ENCODE measurements at places on chromosomes 1 and 21.
A peak's percentile ranks its signal among the peaks of the same experiment; 100 is the strongest.

DNA sequence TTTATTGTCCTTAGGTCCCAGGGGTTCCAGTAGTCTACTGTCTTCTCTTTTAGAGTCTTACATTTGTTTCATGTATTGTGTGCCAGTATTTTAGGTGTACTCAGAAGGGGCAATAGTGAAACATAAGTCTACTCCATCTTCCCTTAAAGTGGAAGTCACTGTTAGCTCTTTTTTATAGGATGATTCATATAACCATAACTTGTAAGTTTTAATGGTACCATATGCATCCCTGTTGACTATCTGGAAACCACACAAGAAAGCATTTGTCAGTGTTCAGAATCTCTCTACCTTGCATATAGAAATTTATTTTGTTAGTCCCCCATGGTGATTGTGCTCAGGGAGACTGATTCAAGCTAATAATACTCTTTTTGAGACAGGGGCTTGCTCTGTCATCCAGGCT lies 149.9 kb downstream of the HS2ST1 start:
- no peak for DNase-seq

DNA sequence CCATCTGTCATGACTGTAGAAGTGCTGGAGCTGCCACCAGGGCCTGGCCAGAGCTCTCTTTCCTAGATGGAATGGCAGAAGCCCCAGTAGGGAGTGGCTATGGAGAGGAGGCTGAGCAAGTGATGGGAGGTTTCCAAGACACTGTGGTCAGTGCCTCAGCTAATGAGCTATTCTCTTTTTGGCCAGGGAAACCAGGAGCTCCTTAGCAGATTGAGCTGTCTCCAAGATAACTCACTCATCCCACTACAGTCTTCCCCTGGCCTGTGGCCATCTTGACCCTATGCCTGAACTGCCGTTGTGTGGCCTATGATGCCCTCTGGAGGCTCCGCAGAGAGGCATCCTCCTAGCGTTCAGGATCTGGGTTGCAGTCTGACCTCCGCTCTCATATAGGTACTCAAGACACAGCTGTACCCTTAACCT lies 60.5 kb downstream of the ERI3 start:
- DNase-seq, result peak; percentile 79

- DNase-seq, result no peak
Observed at GRCh38 chr1:221991221-221991620, 249.3 kb upstream of the DUSP10 start.

DNA sequence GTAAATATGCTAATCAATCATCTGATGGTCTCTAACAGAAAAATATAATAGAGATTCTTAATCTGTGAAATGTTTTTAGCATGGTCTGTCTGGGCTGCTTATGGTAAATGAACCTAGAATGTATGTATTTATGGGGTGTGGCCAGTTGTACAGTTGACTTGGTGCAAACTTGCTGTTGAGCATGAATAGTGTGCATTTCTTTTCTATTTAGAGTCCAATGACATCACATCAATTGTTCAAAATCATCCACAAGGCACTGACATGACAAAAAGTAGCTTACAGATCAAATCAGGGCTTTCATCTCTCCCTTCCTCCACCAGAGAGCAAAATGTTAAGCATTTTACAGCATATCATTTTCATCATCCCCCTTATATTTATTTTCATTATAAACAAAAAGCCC lies 1010.3 kb downstream of the KCNT2 start:
- no peak for DNase-seq

All from GM23338 (cell line).